Right ventricle myocardium superior (tissue), 1 donor: ENCODE measurements at places on chromosomes 4 and X.
A peak's percentile ranks its signal among the peaks of the same experiment; 100 is the strongest.

DNA sequence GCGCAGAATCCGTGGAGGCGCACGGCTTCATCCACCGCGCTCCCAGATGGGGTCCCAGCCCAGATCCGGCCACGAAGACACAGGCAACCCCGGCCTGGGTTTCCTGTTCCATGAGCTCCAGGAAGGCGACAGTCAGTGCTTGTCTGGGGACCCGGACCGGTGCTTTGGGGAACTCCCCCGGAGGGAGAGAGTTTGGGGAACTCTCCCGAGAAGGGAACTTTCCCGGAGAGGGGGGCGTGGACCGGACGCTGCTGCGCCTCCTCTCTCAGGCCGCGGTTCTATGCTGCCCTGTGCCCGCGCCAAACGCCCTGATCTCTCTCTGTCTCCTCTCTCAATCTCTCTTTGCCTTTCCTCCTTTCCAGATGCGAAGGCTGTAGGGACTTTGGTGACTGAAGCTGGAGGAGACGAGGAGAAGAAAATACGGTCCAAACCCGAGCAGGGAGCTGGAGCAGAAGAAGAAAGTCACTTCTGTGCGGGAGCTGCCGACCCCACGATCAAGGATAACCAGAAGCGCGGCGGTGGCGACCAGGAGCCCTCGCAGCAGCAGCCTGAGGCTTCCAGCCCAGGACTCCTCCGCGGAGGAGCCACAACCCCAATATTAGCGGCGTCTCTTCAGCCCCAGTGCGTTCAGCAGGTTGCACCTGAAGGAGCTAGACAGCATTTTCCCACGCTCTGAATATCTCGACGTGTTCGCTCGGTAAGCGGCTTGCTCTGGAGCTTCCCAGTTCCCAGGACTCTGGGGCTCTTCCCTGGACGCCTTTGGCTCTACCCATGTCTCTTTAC is 47.6 kb upstream of the NKAP start:
- no peak for DNase-seq

DNA sequence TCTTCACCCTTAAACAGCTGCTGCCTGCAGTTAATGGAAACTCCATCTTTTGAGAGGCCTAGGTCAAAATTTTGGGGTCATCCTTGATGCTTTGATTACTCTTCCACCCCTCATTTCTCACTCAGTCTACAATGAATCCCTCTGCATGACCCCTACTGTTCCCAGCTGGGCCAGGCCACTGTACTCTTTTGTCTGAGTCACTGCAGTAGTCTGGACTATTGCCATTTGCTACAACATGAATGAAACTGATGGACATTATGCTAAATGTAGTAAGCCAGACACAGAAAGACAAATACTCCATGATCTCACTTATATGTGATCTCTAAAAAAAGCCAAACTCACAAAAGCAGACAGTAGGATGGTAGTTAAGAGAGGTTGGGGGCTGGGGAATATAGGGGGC is 28.3 kb downstream of the STK32B start:
- DNase-seq, result no peak

DNA sequence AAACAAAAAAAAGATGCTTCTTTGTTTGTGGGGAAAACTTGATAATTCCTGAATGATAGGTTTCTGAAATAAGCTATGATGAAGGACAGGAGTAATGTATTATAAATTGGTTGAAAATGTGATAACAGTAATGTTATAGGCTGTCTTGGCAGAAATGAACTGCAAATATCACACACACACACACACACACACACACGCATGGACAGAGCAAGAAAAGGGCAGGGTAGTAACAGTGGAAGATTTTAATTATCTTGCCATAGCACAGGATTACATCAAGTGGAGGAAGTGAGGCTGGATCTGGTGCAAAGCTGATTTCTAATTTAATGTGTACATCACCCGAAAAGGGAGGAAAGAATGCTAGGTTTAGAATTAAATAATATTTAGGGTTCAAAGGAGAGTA is 97.5 kb upstream of the CXXC4 start:
- no peak for DNase-seq

- DNase-seq, result no peak
Measured at GRCh38 chr4:48237996-48238645, 31.5 kb downstream of the TEC start.

- no peak for DNase-seq
Measured at GRCh38 chr4:113394730-113395530, 345.5 kb downstream of the ANK2 start.

DNA sequence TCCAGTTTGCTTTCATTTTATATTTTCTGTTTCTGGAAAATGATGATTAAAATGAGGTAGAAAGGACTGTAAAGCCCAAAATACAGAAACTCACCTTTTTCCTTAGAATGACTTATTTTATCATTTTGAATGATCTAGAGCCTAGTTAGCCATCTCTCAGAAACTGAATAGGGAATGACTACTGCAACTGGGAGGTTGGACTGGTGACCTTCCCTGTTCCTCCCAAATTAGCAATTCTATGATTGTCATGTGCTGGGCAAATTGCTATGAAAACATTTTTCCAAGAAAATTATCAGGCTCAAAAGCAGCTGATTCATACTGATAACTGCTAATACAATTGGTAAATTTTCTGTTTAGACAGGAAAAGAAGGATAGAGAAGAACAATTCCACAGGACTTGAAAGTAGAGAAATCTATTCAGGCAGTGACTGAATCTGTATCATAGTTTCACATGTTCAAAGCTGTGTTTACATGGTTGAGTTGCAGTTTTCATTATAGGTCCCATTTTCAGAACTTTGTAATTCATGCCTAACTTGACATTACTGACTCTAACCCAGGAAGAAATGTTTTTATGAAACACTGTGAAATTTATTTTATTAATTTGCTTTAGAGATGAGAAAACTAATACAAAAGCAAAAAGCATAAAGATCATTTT is 43.4 kb upstream of the SEC24B start:
- no peak for DNase-seq

- no peak for DNase-seq
Measured at GRCh38 chrX:42485601-42486000, 292.4 kb downstream of the PPP1R2C start.

- DNase-seq, result no peak
Measured at GRCh38 chrX:150926304-150926703, 27.8 kb upstream of the CD99L2 start.

DNA sequence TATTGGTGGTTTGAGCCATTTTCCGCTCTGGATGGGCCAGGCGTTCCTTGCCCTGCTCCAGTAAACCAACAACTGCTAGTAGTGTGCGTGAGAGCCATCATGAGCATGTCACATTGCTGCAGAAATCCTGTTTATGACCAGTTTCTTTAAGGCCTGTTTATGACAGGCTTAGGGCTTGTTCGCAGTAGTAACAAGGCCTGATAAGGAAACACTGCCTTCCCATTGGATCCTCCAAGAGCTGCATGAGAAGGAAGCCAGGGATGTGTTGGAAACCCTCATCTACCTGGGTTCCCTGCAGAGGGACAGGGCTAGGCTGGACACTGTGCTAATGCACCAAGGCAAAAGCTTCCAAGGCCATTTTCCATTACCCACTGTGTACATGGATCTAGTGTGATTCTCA is 153.9 kb downstream of the ZNF518B start:
- DNase-seq, result no peak

GRCh38 chr4:80913381-80913780 is 117.1 kb upstream of the BMP3 start:
- DNase-seq, result no peak

DNA sequence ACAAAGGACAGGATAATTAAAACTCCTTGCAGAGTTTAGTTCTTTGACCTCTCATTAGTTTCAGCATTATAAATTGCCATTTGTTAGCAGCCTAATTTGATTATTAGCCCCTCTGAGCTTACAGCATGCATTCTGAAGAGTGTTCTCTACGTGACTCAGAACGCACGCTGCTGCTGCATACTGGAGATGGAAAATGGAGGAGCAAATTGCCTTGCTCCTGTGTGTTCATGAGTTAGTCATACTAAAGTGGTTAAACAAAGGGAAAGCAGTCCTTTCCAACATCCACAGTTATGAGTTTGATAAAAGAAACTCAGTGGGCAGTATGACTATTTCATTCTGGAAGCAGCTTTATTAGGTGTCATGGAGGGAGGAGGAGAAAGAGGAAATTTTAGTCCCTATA is 922.5 kb downstream of the RPA4 start:
- no peak for DNase-seq

DNA sequence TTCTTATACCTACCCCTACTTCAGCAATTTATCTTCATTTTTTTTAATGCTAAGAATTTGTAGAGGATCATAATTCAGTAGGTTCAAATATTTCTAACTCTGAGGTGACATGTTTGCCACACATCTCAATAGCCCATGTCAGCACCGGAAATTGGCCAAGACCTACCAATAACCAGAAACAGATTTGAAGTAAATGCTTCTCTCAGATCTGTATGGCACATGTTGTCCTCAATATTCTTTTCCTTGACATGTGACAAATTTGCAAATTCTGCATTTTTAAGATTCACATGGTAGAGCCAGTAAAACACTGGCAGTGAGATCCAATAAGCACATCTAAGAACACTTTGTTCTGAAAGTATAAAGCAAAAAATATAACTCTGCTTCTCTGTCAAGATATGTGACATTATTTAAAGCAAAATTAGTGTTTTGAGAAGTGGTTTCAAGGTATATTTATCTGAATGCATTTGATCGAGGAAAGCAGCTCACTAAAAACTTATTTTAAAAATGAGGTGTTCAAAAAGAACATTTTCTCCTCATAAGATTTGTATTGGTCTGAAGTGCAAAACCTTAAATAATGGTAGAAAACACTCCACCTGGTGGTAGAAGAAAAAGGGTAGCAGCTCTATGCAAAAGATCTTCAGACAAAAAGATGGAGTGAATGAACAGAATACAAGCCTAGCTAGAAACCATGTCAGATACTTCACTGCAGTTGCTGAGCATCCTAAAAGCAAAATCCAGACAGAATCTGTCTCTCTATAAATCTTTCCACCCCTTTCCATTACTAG is 513.8 kb upstream of the FAM241A start:
- DNase-seq, result no peak

DNA sequence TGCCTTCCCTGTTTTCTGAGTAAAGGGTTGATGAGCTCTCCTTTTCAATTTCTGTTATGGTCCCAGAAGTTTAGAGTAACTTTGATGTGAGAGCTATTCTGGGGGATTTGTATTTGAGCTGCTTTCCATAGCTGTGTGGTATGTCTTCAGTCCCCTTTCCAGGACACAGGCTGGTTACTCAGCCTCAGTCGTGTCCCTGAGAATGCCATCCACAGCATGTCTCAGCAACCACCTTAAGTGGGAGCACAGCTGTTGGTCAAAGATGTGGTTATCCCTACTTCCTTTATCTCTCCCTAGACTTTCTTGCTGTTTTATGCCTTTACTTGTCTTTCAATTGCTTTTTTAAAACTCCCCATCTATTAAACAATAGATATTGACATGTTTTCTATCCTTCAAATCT is 37.8 kb downstream of the RNF175 start:
- no peak for DNase-seq

DNA sequence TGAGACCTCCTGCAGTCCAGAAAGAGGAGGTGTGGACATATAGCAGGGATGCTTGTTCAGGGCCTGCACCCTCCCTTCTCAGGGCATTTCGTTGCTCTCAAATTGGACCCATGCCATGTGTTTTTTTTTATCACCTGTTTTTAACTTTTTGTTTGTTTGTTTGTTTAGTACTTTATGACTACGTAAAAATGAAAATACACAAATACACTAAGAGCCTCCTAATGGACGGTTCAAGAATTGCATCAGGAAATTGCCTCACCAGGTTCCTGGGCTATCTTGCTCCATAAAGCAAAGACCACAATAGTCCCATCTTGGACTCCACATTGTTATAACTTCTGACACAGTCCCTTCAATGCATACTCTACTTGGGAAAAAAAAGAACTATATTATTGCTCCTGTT is 1685.9 kb upstream of the TENM3 start:
- no peak for DNase-seq

GRCh38 chrX:135632353-135632752 is 81.1 kb upstream of the CT45A1 start:
- DNase-seq, result no peak

GRCh38 chrX:41009850-41010846 is 75.1 kb upstream of the USP9X start:
- peak; percentile 87 for DNase-seq

GRCh38 chr4:142595222-142595871 is 250.8 kb downstream of the INPP4B start:
- no peak for DNase-seq

- DNase-seq, result no peak
Measured at GRCh38 chr4:110611968-110612447, 10.9 kb downstream of the PITX2 start.

GRCh38 chr4:42568610-42569207 is 88.2 kb downstream of the ATP8A1 start:
- DNase-seq, result no peak

DNA sequence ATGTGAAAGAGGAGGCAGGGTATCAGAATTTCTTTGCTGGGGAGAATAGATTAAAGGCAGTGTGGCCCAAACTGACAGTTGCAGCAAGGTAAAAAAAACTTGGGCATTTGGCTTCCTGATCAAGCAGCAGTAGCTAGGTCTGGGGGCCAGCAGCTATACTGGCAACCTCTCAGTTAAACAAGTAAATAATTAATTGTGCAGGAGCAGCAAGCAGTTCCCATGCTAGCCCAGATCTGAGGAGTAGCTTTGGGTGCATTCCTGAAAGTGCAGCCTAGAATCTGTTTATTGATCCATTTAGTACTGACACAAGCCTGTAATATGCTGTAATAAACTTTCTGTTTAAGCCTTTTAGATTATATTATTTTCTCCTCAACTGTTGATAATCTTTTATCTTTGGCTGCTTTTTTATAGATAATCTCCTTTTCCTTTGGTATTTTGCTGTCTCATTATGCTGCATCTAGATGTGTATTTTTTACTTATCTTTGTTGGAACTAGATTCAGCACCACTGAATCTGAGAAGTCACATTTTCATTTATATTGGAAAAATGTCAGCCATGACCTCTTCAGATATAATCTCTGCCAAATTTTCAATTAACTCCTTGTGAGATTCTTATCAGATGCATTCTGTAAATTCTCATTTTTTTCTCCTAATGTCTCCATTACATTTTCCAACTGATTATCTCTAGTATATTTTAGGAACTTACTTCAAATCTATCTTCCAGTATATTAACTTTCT is 276.3 kb downstream of the STPG2 start:
- DNase-seq, result no peak

GRCh38 chrX:154517101-154517781 is 1.2 kb upstream of the FAM3A start:
- no peak for DNase-seq

- DNase-seq, result no peak
Measured at GRCh38 chr4:152665691-152666395, 14.0 kb downstream of the TMEM154 start.

GRCh38 chr4:153220682-153221395 is 16.6 kb downstream of the TRIM2 start:
- DNase-seq, result no peak

DNA sequence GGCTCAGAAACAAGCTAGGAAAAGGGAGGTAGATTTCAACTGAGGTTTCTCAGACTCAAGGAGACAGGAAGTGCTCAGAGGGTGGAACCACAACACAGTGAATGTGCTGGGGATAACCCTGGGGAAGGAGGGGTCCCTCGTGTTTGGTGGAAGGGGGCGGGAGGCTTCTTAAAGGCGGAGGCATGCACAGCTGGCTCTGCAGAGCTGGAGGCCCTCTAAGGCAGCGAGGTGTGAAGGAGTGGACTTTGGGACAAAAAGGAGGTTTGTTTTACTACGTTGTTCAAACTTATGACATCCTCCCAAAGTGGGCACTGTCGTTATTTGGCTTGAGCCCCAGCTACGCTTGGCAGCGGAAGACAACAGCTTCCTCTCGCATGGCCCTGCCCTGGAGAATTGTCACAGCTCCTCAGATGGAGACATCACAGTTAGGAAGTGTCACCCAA is 21.7 kb upstream of the MTM1 start:
- DNase-seq, result no peak
